ENCODE measurements at places on chromosomes 3 and 15. TPM values are rescaled to one million over a fixed set of nuclear protein-coding genes. Genes with fewer than 3 reads are reported as not detected.
A peak's percentile ranks its signal among the peaks of the same experiment; 100 is the strongest.

DNA sequence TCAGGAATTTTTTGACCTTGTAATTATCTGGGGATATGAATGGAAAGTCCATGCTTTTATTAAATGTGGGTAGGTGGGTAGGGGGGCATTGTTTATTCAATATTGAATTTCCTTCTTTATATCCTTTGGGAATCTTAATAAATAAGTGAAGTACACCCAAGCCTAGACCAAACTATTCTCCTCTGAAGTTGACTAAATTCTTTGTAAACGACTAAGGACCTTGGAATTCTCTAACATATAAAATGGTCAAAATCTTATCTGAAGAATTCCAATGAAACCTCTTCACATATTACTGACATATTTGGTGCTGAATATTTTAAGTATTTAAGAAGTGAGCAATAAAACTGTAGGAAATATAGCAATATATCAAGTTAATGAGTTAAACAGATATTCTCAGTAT, 1432.1 kb upstream of the GBE1 start:
- no peak overlapping the region for H3K4me3 ChIP-seq
- H3K27ac ChIP-seq: no peak overlapping the region
- no peak for DNase-seq
- H3K4me1 ChIP-seq: no peaks in the 10 kb centered on the region
- 0 out of 2 replicates have a peak, but pooled peaks cover 3% of the 10 kb centered on the region for H3K36me3 ChIP-seq

DNA sequence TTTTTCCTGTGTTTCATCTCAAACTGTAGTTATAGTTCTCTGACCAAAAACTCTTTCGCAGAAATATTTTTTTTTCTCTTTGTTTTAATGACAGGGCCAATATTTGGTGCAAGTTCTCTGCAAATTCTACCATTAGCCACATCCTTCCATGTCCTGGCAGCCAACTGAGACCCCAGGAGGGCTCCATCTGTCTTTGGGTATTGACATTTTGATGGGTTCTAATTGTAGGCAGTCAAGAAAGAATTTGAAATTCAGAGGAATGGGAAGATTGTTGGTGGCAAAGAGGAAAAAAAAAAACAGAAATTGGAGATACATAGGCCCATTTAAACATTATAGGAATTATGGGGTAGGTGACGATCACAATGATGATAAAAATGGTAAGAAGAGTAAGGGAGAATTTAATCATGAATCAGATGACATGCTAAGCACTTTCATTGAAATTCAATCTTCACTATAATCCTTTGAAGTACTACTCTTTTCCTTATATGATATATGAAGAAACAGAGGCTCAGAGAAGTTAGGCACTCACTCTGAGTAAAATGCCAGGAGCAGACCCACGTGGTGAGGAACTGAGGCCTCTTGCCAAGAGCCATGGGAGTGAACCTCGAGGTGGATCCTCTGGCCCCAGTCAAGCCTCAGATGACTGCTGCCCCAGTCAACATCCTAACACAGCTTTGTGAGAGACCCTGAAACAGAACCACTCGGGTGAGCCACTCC, 151.4 kb downstream of the PDZRN3 start:
- peaks cover 6% of the 10 kb centered on the region for H3K4me1 ChIP-seq
- no peaks in the 10 kb centered on the region for H3K36me3 ChIP-seq
- no peak overlapping the region for H3K4me3 ChIP-seq
- H3K27me3 ChIP-seq: no peaks in the 10 kb centered on the region
- DNase-seq: no peak
- no peak overlapping the region for H3K27ac ChIP-seq

- H3K36me3 ChIP-seq: no peaks in the 10 kb centered on the region
- DNase-seq: peak; percentile 70
- peak overlapping the region; percentile 49 for H3K27ac ChIP-seq
- peaks cover 24% of the 10 kb centered on the region for H3K4me1 ChIP-seq
Measured at GRCh38 chr15:77021803-77022381, 27.0 kb downstream of the PSTPIP1 start.

DNA sequence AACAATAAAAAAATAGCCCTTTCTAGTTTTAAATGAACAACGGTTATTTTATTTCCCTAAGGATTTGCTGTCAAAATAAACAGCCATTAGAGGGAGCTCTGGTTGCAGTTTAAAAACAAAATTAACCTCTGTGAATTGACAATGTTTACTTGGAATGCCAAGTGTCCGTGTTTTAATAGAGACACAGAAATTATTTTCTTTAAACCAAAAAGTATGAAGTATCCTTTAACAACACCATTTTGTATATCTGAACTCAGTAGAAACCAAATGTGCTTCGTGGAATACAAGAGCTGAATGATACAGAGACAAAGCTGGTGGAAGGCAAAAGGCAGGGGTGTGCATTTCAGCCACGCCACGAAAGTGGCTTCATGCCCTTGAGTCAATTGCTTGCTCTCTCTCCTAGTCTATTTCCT, 74.4 kb downstream of the MOBP start:
- peak overlapping the region; percentile 55 for H3K4me3 ChIP-seq
- H3K36me3 ChIP-seq: no peaks in the 10 kb centered on the region
- no peaks in the 10 kb centered on the region for H3K4me1 ChIP-seq
- H3K27me3 ChIP-seq: no peaks in the 10 kb centered on the region
- DNase-seq: peak; percentile 56
- no peak overlapping the region for H3K27ac ChIP-seq

COLQ gene
- total RNA-seq: 1.1 TPM
